ENCODE measurements at places on chromosomes 5 and 9.

GRCh38 chr5:39424736-39425637, at the start of gene DAB2:
Gene DAB2, minus strand, starts transcription at chr5:39424980. Its CDS starts 30,660 bp downstream, at chr5:39394320.
- DNase-seq, result peak; percentile 99

DNA sequence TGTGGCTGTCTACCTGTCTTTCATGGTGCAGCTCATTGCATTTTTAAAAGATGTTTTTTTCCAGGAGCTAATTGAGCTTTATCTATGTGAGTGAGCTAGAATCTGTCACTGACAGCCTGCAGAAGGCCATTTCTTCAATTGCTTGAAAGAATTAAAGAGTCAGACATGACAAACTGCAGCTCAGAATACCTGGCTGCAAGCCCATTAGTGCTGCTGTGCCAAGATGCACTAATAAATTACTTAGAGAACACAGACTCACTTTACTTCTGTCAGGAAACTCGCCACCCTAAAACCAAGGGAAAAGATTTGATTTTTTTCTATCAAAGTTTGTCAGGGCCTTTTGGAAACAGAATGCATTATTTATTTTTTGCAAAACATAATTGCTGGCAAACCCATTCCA, 368.3 kb downstream of the CAAP1 start:
- no peak for DNase-seq

- no peak for DNase-seq
Observed at GRCh38 chr5:87741881-87742280, 329.2 kb upstream of the CCNH start.

GRCh38 chr5:35811108-35811741, 45.5 kb upstream of the IL7R start:
- DNase-seq, result no peak

DNA sequence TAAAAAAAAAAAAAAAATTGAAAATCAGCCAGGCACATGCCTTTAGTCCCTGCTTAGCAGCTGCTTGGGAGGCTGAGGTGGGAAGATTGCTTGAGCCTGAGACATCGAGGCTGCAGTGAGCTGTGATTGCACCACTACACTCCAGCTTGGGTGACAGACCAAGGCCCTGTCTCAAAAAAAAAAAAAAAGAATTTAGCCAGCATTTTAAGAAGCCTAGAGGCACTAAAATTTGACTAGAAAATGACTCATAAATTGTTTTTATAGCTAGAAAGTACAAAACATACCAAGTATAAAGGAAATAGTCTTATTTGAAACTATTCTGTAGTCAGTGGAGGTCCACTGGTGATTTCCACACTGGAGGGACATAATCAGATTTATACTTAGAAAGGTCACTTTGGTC, 17.5 kb downstream of the LRRC70 start:
- peak; percentile 32 for DNase-seq

DNA sequence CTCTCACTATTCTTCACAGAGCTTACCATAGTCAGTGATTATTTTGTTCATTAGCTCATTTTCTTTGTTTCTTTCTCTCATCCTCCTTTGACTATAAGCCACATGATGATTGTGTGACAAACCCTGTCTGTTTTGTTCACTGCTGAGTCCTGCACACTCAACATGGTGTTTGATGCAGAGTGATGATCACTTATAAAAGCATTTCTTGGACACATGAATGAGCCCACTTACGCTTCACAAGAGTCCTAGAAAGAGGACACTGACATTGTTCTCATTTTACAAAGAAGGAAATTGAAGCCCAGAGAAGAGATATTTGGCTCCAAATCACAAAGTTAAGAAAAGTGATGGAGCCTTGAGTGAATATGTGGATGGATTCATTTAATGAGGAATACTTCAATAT, 13.4 kb downstream of the ABLIM3 start:
- DNase-seq, result no peak

GRCh38 chr5:111853748-111854147, 96.8 kb upstream of the NREP start:
- DNase-seq, result peak; percentile 46

DNA sequence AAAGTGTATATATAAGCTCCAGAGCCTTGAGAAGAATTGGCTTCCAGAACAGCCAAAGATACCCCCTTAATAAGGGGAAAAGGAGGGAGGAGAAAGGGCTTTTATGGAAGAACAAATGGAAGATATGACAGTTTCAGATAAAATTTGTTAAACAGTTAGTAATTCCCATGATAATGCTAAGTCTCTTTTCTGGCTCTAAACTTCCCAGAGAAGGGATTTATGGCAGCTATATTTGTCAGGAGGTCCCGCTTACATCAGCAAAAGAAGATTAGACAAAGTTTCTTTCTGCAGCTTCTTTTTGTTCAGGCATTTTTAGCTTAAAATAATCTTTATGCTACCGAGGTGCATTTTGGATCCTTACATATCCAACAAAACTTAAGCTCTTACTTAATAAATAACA, 14.3 kb upstream of the SLC36A3 start:
- no peak for DNase-seq

- no peak for DNase-seq
Observed at GRCh38 chr9:15763371-15763770, 210.5 kb downstream of the CCDC171 start.

- DNase-seq, result no peak
Observed at GRCh38 chr5:80119372-80119771, 84.2 kb downstream of the THBS4 start.

DNA sequence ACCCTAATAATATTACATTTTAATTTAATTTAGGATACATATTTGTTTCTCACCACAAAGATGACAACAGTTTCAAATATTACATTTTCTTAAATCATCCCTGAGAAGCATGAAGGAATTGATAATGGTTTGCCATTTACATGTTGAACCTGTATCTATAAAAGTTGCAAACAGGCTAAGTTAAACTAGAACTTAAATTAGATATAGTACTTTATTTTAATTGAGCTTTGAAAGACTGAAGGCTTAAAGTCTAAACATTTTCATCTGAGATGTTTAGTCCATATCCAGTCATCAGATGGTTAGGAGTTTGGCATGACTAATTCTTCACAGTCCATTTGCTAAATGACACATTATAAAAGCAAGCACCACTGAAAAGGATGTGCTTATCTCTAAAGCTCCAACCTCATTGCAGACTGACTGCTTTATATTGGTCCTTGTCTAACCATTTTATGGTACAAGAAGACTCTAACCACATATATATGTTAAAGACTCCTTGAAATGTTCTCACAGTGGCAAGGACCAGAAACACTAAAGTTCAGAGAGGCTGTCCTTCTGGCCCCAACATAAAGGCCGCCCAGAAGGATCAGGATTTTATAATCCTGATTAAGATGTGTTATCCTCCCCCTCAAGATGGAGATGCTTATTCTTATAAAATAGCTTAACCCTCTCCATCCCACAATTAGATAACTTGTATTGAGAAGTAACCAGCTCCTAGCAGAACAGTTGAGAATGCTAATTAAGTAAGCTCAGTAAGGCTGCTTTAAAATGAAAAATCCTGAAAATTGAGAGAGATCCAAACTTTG, 25.8 kb downstream of the WNT8A start:
- DNase-seq, result peak; percentile 19

Measured in LHCN-M2 (cell line).